Common myeloid progenitor, CD34-positive (primary cell): ENCODE measurements at places on chromosomes 5 and 9.

DNA sequence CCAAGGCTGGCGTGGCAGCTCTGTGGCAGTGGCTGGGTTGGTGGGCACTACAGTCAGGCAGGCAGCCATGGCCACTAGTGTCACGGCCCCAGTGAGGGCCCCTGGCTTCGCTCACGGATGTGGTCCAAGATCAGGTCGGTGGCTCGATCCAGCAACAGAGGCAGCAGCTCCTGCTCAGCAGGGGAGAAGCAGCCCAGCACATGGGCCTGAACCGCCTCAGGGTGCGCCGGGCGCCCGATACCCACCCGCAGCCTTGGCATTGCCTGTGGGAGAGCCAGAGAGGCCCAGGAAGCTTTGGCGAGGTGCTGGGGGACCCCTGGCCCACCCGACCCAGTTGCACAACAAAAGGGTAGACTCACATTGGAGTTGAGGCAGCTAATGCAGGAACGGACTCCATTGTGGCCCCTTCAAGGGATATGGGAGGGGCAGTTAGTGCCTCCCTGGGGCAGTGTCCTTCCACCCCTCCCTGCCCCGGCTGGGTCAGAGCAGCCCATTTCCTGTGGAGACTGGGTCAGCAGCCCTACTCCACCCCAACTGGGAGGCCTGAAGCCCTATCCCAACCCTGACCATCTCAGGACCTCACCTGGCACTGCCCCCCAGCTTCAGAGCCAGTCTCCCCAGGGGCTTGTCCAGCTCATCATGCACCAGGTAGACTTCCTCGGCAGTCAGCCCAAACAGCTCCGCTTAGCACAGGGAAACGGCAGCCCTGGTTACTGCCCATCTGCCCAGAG is 1.3 kb downstream of the PTRH1 start:
- no peak overlapping the region for H3K27ac ChIP-seq
- peaks cover 26% of the 10 kb centered on the region for H3K4me1 ChIP-seq
- no peaks in the 10 kb centered on the region for H3K27me3 ChIP-seq
- no peak for DNase-seq
- H3K36me3 ChIP-seq = no peaks in the 10 kb centered on the region

DNA sequence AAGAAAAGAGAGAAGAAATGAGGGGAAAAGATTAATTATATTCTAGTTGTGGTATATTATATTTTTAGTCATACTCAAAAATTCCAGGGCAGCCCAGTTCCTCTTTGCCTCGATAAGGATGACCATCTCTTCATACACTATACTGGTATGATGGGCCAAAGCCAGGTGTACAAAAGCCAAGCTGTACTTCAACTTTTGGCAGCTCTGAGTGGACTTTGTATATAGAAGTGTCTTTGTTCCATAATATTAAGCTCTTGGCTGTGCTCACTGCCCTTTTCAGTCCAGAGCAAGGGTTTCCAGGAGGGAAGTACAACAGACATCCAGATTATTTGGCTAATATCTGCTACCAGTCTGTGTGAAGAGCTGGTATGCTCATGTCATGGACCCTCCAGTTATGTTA is 934.3 kb upstream of the CDH10 start:
- DNase-seq = no peak
- no peaks in the 10 kb centered on the region for H3K36me3 ChIP-seq
- no peaks in the 10 kb centered on the region for H3K4me1 ChIP-seq
- no peak overlapping the region for H3K4me3 ChIP-seq

GRCh38 chr5:132364319-132364718 is 5.2 kb upstream of the SLC22A5 start:
- no peaks in the 10 kb centered on the region for H3K27me3 ChIP-seq
- peaks cover 3% of the 10 kb centered on the region for H3K36me3 ChIP-seq
- H3K27ac ChIP-seq = no peak overlapping the region
- no peak for DNase-seq
- H3K4me3 ChIP-seq = no peak overlapping the region

- no peaks in the 10 kb centered on the region for H3K36me3 ChIP-seq
- DNase-seq = no peak
- H3K4me1 ChIP-seq = no peaks in the 10 kb centered on the region
- H3K4me3 ChIP-seq = no peak overlapping the region
Observed at GRCh38 chr9:20319241-20319640, 303.1 kb downstream of the MLLT3 start.

GRCh38 chr5:133746834-133747233 is 134.5 kb upstream of the FSTL4 start:
- no peaks in the 10 kb centered on the region for H3K27me3 ChIP-seq
- H3K36me3 ChIP-seq = no peaks in the 10 kb centered on the region
- no peak overlapping the region for H3K27ac ChIP-seq
- H3K4me3 ChIP-seq = no peak overlapping the region
- no peaks in the 10 kb centered on the region for H3K4me1 ChIP-seq

DNA sequence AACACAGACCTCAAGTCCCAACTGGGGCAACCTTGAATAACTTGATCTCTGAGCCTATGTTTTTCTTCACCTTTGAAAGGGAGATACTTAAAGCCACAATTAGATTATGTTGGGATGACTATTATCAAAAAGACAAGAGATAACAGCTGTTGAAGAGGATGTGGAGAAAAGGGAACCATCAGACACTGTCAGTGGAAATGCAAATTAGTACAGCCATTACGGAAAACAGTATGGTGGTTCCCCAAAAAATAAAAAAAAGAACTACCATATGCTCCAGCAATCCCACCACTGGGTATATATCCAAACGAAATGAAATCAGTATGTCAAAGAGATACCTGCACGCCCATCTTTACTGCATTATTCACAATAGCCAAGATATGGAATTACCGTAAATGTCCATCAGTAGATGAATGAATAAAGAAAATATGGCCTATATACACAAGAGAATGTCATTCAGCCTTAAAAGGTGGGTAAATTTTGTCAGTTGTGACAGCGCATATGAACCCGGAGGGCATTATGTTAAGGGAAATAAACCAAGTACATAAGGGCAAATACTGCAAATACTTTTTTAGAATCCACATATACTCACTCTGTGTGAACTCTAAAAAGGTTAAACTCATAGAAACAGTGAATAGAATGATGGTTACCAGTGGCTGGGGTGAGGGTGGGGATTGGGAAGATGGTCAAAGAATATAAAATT is 12.7 kb downstream of the FAT2 start:
- no peak overlapping the region for H3K4me3 ChIP-seq
- H3K36me3 ChIP-seq = no peaks in the 10 kb centered on the region
- H3K4me1 ChIP-seq = peaks cover 12% of the 10 kb centered on the region
- no peak overlapping the region for H3K27ac ChIP-seq
- DNase-seq = no peak
- H3K27me3 ChIP-seq = no peaks in the 10 kb centered on the region

DNA sequence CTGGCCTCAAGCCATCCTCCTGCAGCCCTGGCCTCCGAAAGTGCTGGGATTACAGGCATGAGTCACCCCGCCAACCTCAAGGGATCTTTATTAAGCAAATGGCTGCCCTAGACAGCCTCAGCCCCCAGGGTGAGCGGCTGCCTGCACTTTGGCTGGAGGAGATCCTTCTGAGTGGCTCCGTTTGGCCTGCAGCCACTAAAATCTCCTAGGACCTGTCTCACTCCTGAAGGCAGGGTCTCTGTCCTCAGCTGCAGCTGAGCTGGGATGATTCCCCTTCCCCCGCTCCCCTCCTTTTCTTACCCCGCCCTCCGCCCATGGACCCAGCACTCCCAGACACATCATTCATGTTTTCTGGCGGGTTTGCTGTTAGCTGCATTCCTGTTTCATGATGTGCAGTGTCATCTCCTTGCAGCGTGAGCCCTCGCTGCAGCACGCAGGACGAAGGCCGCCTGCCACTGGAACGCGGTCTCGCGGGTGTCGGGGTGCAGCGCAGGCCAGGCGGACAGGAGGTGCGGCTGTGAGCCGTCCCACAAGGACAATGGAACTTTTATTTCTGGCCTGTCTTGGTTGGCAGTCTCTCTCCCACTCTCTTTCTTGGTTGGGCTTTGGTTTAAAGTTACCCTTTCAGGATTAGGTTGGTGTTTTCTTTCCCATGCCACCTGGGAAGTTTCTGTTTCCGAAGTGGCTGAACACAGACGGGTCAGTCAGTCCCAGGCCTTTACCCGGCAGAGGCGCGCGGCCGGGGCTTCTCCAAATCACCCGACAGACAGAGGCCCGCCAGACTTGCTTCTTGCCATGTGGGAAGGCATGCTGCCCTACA is 137.1 kb downstream of the FOXD1 start:
- H3K27ac ChIP-seq = no peak overlapping the region
- H3K27me3 ChIP-seq = peaks cover 31% of the 10 kb centered on the region
- no peak overlapping the region for H3K4me3 ChIP-seq
- no peaks in the 10 kb centered on the region for H3K36me3 ChIP-seq
- H3K4me1 ChIP-seq = no peaks in the 10 kb centered on the region
